ENCODE measurements at places on chromosomes 5 and 9.

DNA sequence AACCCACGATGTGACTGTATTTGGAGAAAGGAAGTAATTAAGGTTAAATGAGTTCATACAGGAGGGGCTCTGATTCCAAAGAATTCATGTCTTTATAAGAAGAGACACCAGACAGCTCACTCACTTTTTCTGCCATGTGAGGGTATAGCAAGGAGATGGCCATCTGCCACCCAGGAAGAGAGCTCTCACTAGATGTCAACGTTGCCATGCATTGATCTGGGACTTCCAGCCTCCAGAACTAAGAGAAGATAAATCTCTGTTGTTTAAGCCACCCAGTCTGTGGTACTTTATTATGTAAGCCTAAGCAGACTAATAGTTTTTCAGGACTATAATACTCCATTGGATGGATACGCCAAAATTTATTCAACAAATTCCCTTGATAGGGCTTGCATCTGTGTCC is 89.8 kb upstream of the RAD23B start:
- no peak for DNase-seq

DNA sequence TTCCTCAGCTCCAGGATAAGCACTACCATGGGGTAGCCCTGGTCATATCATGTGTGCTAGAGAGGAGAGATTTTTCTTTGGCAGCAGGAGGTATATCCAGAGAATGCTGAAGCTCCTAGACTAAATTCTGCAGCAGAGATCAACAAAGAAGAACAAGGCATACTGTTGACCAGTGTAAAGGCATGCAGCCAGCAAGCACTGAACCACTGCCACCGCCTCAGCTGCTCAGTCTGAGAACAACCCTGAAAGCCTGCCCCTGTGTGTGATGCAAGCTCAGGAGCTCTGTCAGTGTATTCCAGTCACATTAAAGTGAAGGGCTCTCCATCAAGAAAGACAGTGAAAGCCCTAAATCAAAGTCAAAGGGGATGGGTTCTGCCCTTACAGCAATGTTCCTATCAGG is 439.5 kb upstream of the CD180 start:
- no peak for DNase-seq

DNA sequence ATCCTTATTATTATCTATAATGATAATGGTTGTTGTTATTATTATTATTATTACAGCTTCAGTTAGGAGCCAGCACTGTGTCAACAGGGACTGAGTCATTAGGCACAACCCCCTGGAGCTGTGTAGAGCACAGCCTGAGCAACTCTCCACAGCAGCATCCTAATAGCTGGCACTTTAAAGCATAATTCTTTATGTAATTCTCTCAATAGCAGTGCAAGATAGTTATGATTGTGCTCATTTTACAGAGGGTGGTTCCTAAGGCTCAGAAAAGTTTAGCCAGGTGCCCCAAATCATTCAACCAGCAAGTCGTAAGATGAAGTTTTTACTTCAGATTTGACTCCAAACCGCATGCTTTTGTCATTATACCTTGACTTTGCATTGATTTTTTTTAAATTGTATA is 390.3 kb downstream of the ANXA1 start:
- DNase-seq: no peak

- DNase-seq: no peak
Measured at GRCh38 chr5:73812457-73812856, 186.5 kb downstream of the ARHGEF28 start.

GRCh38 chr5:54457094-54457862 is 1.8 kb downstream of the HSPB3 start:
- DNase-seq: peak; percentile 67

DNA sequence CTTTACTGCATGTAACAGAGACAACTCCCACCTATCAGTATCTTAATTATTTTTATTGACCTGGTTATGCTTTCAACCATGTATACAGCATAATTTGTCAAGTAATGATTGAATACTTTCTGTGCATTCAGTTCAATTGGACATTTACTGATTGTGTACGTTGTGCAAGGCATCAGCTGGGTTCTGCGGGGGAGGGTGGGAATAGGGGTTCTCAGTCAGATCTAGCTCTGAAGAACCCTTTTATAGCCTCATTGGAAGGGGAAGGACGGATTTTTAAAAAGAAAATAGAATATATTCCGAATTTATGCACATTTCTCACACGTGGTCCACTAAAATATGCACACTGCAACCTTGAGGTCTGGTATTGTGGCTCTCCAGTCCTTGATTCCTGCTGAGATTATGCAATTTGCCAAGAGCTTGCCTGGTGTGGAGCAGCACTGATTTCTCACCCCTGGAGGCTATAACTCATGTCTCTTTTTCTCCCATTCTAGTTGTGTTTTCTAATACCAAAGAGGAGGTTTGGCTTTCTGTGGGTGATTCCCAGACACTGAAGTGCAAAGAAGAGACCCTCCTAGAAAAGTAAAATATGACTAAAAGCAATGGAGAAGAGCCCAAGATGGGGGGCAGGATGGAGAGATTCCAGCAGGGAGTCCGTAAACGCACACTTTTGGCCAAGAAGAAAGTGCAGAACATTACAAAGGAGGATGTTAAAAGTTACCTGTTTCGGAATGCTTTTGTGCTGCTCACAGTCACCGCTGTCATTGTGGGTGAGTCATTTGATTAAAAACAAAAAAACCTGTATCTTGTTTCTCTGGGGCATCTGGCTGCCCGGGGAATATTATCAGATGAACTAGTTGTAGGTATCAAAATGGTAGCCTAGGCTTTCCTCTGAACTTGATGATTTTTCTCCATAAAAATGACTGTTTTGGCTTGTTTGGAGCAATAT is 1.7 kb downstream of the SLC1A3 start:
- DNase-seq: peak; percentile 45

DNA sequence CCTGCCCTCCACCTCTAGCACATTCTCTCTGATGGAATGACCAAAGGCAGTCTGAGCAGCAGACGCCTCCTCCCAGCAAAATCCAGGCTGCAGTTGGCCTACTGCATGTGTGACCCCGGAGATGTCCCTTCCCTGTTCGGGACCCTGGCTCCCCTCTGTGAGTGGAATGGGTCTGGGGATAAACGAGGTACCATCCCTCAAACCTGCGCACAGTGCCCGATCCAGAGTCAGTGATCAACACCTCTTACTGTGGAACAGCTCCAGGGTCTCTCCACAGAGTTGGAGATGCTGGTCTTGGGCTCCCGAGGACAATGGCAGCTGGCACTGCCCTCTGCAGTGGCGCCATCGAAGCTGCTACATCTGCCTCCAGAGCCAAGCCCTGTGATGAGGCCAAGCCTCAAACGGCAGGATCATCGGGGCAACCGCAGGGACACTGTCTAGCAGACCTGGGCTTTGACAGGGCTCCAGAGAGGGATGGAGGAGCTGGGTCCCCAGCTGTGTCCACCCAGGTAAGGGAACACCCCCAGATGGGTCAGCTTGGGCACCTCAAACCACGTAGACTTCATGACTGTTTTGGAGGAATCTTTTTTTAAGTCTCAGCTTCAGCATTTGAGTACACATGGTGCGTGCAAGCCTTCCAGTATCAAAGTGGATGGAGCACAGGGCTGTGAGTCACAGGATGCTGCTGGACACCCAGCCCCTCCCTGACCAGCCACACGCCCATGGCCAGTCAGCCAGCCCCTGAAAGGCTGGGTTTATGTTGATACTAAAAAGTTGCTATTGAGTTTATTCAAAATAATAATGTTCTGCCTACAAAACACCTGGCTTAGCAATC is 13.0 kb downstream of the MED10 start:
- peak; percentile 18 for DNase-seq

DNA sequence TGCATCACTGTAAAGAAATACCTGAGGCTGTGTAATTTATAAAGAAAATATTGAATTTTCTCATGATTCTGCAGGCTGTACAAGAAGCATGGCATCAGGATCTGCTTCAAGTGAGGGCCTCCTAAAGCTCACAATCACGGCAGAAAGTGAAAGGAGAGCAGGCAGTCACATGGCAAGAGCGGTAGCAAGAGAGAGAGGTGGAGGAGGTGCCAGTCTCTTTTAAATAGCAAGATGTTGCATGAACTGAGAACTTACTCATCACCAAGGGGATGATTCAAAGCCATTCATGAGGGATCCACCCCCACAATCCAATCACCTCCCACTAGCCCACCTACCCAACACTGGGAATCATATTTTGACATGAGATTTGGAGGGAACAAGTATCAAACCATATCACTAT is 184.5 kb upstream of the PAPPA start:
- no peak for DNase-seq

GRCh38 chr5:759111-759751 is 25.3 kb downstream of the ZDHHC11B start:
- DNase-seq: no peak

DNA sequence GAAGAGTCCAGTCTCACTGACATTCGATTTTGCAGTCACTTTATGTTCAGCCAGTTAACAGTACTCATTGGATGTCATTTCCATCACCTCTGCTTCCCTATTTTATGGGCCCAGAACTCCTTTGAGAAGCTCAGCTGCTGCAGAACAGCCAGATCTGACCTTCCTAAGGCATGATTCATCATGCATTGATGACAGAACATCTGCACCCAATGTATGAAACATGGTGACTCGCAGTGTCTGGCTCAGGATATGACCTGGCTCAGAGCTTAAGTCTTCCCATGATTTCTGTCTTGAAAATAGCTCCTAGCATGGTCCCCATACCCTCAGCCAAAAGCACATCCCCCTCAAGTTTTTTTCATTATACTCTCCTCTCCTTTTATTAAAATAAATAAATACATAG is 92.6 kb upstream of the TRIM32 start:
- DNase-seq: peak; percentile 68

GRCh38 chr5:180920710-180921109 is 21.8 kb downstream of the BTNL8 start:
- DNase-seq: no peak

DNA sequence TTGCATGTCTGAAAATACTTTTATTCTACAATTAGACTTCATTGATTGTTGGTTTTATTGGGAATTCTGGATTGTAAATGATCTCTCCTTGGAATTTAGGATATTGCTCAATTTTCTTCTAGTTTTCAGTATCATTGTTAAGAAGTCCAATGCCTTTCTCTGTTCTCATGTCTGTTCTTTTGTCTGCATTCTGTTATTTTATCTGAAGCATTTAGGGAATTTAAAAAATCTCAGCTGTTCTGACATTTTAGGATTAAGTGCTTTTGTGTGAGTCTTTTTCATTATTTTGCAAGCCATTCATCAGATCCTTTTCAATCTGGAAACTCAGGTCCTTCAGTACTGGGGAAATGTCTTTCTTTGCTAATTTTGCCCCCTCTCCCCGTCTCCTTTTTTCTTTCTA is 4.4 kb upstream of the FER start:
- DNase-seq: no peak

DNA sequence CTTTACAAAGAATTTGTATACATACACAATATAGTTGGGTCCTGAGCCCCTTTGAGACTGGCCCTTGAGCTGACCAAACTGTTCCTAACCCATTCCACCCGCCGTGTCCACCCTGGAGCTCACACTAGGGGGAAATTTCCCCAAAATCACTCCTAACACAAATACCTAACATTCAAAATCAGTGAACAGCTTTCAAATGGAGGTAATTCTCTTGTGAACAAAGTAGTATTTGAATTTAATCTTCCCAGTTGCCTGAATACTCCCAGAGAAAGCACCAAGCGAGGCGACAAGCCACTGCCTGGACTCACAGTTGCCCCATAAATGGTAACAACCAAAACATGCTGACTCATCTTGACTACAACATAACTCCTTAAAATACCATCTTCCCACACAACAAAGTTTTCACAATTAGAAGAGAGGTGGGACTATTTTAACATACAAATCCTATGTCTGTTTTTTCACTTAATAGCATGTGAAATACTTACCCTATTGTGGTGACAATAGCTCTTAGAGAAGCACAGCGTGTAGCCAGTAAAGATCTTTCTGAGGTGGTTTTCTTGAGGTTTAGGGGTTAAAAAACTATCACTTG is 31.7 kb upstream of the SCAMP1 start:
- no peak for DNase-seq

DNA sequence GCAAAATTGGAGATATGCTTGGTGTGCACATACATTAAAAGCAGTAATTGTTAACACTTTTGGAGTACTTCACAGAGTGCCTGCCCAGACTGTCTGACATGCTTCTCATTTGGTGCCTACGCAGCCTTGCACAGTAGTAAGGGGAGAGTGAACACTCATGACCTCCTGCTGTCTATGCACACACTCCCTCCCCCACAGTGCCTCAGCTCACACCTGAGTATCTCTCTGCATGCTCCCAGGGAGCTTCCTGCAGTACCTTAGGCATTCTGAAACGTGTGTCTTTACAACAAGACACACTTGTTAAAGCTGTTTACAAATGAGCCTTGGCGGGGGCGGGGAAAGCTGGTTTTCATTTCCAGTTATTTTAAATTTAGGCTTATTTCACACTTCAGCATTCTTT is 18.0 kb downstream of the MAP3K1 start:
- DNase-seq: no peak

DNA sequence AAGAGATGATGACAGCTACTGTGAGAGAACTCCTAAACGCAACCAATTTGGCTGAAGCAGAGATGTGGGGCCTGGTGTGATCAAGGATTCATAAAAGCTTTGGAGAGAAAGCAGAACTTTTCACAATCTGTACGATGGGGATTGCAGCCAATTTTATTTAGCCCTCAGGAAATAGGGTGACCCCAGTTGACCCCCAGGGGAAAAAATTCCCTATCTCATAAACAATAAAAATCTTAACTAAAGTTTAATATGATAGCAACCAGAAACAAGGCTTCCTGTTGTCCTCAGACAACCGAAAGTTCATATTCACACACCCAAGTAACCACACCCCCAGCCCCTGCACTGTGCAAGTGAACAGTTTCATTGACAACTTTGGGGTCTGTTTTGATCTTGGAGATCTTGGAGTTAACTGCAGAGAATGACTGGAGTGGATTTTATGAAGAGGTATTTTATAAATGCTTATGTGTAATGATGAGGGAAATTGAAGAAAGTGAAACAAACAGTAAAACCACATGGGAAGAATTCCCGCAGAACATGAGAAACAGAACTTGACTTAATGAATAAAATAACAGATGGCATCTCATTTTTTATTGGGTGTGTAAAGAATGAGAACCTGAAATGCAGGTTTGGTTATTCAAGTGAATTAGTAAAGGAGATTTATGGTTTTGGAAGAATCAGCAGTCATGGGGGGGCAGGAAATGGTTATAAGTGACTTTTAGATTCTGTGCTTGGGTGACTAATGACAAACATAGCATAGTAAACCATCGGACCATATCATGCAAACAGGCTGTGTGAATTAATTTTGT is 94.5 kb downstream of the PDE4D start:
- DNase-seq: no peak

GRCh38 chr5:104178829-104179456 is 616.4 kb upstream of the NUDT12 start:
- peak; percentile 14 for DNase-seq

GRCh38 chr9:124121725-124122124 is 110.2 kb downstream of the LHX2 start:
- DNase-seq: no peak

- no peak for DNase-seq
Measured at GRCh38 chr9:113622600-113623400, 159.3 kb downstream of the RGS3 start.

- no peak for DNase-seq
Measured at GRCh38 chr9:131781069-131781468, 41.2 kb upstream of the RAPGEF1 start.

DNA sequence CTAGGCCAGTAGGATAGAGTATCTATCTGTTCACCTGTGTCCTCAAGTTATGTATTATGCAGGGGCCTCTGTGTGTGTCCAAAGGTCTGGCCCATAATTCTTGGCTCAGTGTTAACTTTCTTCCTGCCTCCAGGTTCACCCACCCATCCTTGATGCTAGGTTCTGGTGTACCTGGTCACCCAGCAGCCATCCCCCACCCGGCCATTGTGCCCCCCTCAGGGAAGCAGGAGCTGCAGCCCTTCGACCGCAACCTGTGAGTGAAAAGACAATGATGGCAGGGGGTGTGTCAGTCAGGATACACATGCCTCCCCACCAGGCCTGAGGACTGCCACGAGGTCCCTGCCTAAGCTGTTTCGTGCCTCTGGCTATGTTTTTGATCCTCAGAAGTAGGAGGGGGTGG is 27.6 kb downstream of the TCF7 start:
- DNase-seq: no peak

Data from AG09309 (cell line).